NCI-H187 (cell line): ENCODE measurements at places on chromosomes 16 and 17.

DNA sequence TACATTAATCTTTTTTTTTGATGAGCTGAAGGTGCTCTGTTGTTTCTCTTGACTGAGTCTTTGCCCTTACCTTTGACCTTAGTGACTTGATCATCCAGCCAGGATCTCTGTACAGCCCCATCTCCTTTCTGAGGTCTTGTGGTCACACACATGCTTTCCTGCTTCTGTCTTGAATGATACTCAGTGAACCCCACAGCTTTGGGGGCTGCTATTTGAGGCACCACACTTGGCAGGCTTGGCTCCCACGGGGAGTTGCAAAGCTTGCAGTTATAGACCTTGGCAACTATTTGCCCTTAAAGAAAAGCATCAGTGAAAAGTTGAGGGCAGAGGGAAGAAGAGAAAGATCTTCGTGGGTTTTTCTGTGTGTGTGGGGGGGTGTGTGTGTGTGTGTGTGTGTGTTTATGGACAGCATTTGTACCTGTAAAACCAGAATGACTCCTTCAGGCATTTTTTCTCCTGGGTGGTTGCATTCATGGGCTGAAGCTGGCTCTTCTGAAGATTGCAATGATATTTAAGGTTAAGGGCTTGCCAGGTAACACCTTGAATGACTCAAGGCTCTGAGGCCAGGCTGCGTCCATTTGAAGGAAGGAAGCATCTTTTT is 101.6 kb downstream of the MSI2 start:
- no peak for DNase-seq

GRCh38 chr16:5459863-5460262 is 362.3 kb upstream of the EEF2KMT start:
- DNase-seq, result no peak

DNA sequence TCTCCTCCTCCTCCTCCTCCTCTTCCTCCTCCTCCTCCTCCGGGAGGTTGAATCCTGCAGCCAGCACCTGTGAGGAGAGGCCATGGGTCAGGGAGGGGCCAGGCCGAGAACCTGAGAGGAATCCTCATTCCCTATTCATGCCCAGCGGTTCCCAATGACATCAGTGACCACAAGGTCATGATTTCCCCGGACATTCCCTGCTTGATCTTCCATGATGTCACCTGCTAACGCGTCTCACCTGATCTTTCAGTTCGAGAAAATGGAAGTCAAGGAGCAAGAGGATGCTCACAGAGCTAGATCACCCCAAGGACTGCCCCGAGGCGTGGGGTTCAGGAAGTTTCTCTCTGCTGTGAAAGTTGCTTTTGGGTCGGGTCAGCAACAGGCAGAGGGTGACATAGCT is 5.4 kb downstream of the APOBR start:
- no peak for DNase-seq

DNA sequence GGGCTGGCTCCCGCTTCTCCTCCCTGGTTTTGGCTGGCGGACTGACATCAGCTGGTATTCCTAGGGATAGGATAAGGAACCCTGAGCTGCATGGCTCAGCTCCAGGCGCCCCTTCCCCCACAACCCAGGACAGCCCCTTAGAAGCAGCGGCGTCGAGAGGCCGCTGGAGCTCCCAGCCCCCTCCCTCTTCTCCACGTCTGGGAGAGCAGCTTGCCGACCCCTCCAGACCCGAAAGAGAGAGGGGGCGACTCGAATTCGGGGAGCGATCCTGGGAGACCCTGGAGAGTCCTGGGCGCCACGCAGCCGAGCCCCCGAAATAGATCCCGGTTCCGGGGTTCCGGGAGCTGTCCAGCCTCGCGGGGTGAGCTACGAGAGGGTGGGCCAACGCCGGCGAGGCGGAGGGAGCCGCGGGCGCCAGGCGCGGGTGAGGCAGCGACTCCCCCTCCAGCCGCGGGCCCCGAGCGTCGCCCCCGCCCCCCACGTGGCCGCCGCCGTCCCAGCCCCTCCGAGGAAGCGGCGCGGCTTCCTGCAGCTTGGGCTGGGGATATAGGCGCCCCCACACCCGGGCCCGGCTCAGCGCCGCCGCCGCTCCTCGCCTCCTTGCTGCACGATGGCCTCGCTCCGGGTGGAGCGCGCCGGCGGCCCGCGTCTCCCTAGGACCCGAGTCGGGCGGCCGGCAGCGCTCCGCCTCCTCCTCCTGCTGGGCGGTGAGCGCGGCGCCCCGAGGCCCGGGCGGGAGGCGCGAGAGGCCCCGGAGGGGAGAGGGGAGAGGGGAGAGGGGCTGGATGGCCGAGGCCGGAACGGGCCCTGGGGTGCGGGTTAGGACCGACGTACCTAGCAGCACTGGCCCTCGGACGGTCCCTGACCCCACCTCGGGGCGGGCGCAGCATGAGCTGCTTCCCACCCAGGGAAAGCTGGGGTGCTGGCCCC is at the start of gene RAMP2:
RAMP2 (plus strand) TSS at position 576 of the 930 bp plus-strand sequence; CDS start at position 611, 35 bp downstream.
- DNase-seq, result no peak

- DNase-seq, result no peak
Measured at GRCh38 chr17:56761387-56761786, 72.3 kb downstream of the C17orf67 start.

- DNase-seq, result no peak
Measured at GRCh38 chr16:84815462-84815861, 4.3 kb upstream of the CRISPLD2 start.

- no peak for DNase-seq
Measured at GRCh38 chr16:26987597-26988010, 79.1 kb upstream of the C16orf82 start.

DNA sequence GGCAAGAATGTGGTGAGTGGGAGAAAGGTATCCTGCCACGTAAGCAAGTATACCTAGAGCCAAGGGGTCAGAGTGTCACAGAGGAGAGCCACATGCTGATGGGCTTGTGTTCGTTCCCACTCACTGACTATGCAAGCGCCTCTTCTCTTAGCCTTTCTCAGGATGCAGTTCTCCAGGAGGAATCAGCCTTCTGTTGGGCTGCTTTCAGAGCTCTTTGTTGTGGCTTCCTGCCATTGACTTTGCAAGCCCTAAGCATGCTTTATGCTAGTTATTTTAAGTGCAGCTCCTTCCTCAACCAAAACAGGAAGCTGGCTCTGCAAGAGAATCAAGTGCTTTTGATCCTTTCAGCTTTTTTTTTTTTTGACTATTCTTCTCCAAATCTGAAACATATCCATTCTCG is 66.6 kb downstream of the SIAH1 start:
- DNase-seq, result no peak

DNA sequence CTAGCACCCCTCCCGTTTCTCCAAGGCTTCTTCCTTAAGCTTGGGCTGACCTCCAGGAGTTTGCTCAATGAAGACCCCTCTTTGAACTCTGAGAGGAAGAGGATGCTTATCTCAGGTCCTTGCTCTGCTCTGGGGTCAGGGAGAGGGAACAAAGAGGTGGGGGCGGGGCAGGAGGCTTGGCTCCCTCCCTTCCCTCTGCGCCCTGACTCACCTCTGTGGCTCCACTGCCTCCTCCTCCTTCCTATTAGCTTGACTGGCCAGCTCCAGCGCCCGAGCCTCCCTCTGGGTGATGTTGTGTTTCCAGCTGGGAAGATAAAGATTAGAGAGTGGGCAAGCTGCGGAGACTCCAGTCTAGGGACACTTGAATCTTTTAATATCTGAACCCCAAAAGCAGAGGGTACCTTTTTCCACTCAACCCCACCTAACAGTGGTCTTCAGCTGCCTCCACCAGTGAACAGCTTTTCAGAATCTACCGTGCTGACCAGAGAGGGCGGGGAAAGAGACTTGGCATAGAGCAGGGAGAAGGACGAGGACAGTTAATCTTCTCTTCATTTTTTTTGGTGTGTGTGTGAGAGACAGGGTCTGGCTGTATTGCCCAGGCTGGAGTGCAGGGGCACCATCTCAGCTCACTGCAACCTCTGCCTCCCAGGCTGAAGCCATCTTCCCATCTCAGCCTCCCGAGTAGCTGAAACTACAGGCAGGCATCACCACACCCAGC is 6.7 kb downstream of the GIP start:
- DNase-seq, result no peak

DNA sequence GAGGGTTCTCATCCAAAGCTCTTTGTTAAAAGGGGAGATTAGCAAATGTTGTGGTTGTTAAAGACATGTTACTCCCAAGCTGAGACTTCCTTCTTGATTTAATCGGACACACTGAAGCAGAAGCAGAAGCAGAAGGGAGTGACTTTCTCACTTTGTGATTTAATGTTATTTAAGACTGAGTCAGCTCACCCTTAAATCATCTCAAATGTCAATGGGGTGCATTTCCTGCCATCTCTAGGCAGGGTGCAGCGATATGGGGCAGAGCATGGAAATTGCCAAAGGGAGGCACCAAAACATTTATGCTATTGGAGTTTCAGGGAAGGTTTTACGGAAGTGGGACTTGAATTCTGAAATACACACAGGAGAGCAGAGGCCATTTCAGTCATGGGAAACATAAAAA is 283.6 kb downstream of the ABCC12 start:
- no peak for DNase-seq

DNA sequence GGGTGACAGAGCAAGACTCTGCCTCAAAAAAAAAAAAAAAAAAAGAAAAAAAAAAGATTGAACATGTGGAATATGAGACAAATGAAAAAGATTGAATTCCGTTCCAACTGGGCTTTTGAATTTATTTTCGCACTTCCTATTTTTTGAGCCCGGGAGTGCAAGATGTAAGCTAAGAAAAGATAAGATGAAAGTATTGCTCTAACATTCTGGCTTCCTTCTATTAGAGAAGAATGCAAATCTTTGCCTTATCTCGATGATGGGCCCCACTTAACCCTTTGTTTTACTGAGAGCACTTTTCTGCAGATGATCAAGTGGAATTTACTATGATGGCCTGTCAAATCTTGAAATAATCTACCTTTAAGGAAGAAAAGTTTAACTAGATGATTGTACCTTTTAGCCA is 96.3 kb downstream of the WWOX start:
- no peak for DNase-seq

DNA sequence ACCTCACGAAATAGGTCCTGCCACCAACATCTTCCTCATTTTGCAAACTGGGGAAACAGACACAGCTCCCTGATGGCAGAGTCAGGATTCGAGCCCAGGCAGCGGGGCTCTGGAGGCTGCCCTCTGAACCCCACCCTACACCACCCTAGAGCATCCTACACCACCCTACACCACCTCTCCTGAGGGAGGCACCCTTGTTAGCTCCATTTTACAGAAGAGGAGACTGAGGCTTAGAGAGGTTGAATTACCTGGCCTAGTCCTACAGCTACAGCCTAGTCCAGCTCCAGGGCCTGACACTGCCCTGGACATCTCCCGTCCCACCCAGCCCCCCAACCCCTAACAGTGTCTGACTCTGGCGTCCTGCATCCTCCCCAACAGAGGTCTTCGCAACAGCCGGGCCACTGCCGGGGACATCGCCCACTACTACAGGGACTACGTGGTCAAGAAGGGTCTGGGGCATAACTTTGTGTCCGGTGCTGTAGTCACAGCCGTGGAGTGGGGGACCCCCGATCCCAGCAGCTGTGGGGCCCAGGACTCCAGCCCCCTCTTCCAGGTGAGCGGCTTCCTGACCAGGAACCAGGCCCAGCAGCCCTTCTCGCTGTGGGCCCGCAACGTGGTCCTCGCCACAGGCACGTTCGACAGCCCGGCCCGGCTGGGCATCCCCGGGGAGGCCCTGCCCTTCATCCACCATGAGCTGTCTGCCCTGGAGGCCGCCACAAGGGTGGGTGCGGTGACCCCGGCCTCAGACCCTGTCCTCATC is 3.2 kb upstream of the NECAB2 start:
- DNase-seq, result no peak

- DNase-seq, result no peak
Measured at GRCh38 chr16:88810166-88810911, 1.4 kb downstream of the APRT start.

- no peak for DNase-seq
Measured at GRCh38 chr16:4574919-4575705, 19.0 kb downstream of the C16orf96 start.

- DNase-seq, result no peak
Measured at GRCh38 chr16:79800016-79800608, 199.6 kb upstream of the MAF start.

DNA sequence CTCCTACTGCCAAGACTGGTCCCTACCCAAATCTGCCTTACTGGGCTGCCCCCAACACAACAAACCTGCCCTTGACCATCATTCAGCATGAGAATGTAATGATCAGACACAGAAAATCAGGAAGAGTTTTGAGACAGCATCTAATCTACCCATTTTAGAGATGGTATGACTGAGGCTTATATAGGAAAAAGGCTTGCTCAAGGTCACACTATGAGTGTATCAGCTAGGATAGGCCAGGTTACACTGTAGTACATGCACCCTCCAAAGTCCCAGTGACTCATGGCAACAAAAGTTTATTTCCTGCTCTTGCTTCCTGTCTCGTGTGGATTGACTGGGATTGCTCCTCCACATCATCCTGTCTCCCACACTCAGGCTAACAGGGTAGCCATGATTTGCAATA is 27.9 kb downstream of the NLRC5 start:
- no peak for DNase-seq

GRCh38 chr17:75539967-75540729 is 14.7 kb downstream of the LLGL2 start:
- no peak for DNase-seq

DNA sequence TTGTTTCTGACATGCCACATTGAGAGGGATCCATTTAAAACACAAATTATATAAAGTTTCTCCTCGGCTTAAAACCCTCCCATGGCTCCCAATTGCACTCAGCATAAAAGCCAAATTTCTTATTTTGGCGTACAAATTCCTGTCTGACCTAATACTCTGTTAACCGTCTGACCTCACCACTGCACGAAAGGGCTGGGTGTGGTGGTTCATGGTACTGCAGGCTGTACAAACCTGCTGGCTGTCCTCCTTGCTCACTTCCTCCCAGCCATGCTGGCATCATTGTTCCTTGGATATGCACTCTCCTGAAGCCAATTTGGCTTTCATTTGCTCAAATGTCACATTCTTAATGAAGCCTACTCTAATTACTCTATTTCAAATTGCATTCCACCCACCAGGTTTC is 301.6 kb upstream of the C16orf82 start:
- DNase-seq, result no peak

DNA sequence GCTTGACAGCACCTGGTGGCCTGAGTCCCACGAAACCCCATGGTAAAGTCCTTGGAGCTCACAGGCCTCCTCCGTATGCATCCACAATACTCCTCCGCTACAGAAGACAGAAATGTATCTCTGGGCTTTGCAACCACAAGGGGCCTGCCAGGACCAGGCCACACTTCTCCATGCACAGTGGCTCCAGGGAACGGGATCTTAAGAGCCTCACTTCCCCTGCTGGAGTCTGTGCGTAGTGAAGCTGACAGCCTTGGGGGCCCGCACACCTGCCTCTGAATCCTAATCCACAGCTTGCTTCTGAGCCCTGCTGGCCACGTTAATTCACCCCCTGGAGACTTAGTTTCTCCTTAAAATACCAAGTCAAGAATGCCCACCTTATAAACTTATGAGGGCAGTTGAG is 125.7 kb downstream of the COPRS start:
- no peak for DNase-seq
